ENCODE measurements at places on chromosomes 3 and 15. TPM values are rescaled to one million over a fixed set of nuclear protein-coding genes. Genes with fewer than 3 reads are reported as not detected.

- DNase-seq, result no peak
These were observed 5.7 kb upstream of the BNIP2 start for GRCh38 chr15:59694779-59695178.

DNA sequence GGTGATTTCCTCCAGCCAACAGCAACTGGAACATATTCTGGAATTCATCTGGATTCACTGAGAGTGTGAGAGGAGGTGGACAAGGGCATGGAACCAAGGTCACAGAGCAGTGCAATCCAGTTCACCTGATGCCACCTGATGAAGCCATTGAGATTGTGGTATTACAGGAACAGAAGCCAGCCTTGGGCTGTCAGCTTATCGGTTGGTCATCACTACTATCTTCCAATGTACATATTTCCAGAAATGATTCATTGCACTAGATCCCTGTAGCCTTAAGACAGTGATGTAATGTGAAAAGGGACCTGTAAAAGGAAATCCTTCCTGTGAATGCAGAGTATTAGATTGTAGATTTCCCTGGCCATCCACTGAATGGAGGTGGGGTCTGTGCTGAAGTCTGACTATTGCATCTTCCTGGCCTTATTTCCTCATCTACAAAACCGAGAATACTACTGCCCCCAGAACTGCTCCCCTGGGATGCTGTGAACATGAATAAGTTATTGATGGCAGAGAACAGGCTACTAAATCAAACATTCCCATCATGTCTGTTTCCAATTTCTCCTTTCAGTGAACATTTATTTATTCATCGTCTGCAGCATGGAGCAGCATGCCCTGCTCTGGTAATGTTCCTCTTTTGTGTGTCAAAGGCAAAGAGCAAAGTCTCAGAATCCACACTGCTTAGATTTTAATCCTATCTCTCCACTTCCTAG is 47.4 kb upstream of the TPM1 start:
- DNase-seq, result no peak

FAM81A gene
- polyA plus RNA-seq, result 0.60 TPM

DNA sequence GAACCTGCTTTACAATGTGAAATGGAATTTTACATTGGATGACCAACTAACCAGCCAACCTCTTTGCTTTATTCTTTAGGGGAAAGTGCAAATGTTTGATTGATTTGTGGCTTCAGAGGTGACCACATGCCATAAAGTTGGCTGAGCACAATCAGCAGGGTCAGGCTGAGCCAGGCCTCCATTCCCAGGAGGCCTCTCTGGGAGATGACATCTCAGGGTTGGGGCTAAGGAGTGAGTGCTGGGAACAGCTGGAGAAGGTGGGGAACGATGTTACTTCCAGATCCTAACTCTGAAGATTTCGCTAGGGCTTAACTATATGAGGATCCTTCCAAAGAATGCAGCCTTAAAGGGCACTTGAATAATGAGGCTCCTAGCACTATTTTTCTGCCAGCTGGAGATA is 131.7 kb downstream of the ATP10A start:
- no peak for DNase-seq

PDZRN3 gene
- 2.5 TPM for polyA plus RNA-seq

- DNase-seq, result no peak
These were observed 22.0 kb downstream of the CMSS1 start for GRCh38 chr3:99839613-99840012.

- DNase-seq, result no peak
These were observed 187.5 kb downstream of the DOCK3 start for GRCh38 chr3:50862221-50862620.

PEAK1 gene
- 10.8 TPM for polyA plus RNA-seq

DNA sequence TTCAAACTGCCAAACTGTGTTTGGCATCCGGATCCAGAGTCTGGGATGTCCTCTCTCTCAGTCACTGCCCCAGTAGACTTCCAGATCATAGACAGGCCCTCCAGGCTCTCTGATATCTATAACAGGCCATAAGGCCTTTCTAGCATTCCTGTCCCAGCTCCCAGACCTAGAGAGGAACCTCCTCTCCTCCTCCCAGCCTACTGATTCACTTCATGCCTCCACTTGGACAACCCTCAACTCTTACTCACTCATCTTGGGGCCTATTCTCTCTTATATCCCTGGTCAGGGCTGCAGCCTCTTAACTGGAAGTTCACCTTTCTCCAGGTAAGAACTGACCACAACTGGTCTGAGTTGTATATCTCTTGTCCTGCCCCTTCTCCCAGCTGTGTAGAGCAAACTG is 253.7 kb upstream of the TRIM42 start:
- no peak for DNase-seq

DNA sequence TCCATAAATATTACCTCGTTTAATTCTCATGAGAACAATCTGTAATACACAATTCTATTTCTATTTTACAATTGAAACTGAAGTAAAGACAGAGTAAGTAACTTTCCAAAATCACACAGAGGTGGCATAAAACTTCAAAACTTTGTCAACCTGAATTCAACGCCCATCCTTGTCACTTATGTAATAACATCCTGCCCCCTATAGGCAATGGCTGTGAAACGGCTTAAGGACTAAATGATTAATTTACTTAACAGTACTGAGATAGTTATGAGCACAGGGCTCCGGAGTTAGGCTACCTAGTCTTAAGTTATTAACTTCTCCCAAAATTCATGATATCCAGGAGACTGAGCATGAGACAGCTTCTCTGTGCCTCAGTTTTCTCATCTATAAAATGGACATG is 293.1 kb upstream of the CHRM5 start:
- DNase-seq, result no peak

GRCh38 chr3:114290911-114291901 is 2.6 kb upstream of the TIGIT start:
- DNase-seq, result peak; percentile 48

GRCh38 chr15:38672814-38673670 is 108.4 kb upstream of the RASGRP1 start:
- no peak for DNase-seq

GOLGA6B gene
- polyA plus RNA-seq, result 0.04 TPM

DNA sequence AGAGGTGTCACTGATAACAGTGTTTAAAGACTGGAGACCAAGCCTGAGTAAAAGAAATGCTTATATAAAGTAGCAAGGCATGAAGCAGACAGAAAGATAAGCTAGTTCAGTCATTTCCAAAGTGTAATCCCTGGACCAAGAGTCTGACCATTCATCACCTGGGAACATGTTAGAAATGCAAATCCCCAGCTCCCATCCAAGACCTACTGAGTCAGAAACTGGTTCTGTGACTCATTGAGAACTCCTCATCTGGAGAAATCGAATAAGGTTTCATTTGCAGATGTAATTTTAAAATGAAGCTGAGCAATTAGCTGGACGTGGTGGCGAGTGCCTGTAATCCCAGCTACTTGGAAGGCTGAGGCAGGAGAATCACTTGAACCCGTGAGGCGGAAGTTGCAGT is 473.9 kb upstream of the UBE2E2 start:
- DNase-seq, result no peak

GRCh38 chr3:139134678-139135372 is 90.1 kb upstream of the PRR23C start:
- no peak for DNase-seq

EPHB1 gene
- 6.3 TPM for polyA plus RNA-seq

- no peak for DNase-seq
These were observed 366.6 kb downstream of the SOX2 start for GRCh38 chr3:182078316-182078715.

DNA sequence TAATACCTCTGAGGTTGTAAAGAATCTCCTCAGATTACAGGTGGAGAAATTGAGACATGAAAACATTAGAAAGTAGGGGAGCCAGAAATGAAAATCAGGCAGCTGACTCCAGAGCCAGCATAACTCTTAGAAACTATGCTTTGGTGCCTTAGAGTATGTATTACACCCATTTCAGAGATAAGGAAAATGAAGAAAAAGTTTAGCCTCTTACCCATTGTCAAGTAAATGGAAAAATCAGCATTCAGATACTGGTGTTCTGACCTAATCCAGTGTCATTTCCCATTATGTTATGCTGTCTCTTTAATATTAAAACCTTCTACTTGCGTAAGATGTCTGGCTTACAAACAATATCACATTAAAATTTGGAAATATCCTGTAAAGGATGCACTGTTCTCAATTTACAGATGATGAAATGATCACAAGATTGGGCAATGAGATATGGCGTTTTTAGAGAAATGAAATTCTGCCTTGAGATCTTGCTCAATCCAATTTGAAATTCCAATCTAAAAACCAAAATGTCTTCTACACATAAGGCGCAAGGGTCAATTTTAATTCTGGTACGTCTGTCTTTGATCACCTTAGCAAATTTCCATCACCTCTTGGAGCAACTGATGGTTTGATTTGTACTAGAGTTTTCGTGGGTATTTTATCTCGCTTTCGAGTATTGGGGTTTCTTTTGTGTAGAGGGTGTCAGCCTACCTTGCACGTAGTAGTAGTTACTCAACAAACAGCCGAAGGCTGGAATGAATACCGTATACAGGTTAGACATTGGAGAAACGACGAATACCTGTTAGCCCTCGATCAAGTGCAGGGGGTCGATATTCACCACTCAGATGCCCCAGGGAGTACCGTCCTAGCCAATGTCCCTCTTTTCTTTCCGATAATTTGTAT is 902 bp upstream of the ZCWPW2 start:
- DNase-seq, result no peak

BNC1 gene
- polyA plus RNA-seq, result 0.09 TPM

- DNase-seq, result peak; percentile 59
These were observed 1.1 kb upstream of the WWTR1 start for GRCh38 chr3:149658744-149659497.

PLA2G4F gene
- 0.20 TPM for polyA plus RNA-seq

DNA sequence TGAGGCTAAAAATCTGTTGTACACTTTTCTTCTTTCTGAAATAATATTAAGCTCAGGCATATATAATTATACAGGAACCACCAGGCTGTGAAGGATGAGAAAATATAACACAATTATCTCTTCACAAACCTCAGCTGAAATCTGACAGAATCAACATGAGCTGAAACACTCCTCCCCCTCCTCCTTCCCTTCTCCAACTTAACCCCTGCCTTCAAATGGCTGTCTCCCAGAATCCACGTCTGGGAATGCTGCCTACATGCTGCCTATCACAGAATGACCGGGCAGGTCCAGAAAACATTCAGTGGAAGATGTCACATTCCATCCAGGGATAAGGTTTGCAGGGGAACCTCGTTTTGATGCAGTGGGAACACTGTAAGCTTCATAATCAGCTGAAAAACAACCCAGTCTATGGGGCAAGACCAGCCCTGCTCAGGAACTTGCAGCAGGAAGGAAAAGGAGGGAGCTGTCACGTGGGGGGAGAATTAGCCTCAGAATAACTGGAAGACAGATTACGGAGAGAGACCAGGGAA is 44.0 kb upstream of the SEMA6D start:
- DNase-seq, result no peak

DNA sequence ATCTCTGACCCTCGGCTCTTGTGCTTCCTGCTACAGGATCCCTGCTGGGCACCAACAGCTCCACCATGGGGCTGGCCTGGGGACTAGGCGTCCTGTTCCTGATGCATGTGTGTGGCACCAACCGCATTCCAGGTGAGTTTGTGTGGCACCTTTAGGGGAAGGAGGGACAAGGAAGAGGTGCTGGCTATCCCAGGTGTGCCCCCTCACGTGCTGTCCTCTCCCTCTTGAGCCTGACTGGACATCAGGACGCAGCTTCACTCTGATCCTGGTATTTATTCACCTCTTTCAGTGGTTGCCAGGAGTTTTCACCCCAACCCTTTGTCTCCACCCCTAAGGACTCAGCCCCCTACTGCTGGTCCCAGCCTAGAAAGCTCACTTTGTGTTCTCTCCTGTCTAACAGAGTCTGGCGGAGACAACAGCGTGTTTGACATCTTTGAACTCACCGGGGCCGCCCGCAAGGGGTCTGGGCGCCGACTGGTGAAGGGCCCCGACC is 960 bp downstream of the THBS1 start:
- no peak for DNase-seq

NANOGP8 gene
- not detected for polyA plus RNA-seq

GRCh38 chr3:188272481-188273372 is 118.8 kb downstream of the LPP start:
- DNase-seq, result no peak

SLC2A2 gene
- not detected for polyA plus RNA-seq

- no peak for DNase-seq
These were observed 13.4 kb downstream of the FOXL2NB start for GRCh38 chr3:138960417-138960852.

ITPKA gene
- polyA plus RNA-seq, result 0.04 TPM

DNA sequence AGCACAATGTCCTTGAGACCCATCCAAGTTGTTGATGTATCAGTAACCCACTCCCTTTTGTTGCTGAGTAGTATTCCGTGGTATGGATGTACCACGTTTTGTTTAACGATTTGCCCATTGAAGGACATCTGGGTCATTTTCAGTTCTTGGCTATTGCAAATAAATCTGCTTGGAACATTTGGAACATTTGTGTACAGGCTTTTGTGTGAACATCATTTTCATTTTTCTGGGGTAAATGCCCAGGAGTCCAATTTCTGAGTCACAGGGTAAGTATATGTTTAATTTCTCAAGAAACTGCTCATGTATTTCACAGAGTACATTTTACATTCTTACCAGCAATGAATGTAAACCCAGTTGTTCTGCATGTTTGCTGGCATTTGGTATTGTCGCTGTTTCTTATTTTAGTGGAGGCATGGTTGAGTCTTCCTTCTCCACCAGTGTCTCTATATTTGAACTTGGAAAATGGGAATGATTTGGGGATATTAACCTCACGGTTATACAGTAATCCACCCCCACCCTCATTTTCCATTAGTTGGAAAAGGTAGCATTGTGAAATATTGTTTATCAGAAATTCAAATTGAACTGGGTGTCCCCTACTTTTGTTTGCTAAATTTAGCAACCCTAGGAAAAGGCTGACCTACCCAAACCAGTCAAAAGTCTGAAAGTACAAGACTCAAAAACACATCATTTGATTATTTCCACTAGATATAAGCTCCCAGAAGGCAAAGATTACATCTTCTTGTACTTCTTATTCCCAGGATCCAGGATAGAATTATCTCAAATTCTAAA is 30.8 kb downstream of the POMGNT2 start:
- no peak for DNase-seq

DNA sequence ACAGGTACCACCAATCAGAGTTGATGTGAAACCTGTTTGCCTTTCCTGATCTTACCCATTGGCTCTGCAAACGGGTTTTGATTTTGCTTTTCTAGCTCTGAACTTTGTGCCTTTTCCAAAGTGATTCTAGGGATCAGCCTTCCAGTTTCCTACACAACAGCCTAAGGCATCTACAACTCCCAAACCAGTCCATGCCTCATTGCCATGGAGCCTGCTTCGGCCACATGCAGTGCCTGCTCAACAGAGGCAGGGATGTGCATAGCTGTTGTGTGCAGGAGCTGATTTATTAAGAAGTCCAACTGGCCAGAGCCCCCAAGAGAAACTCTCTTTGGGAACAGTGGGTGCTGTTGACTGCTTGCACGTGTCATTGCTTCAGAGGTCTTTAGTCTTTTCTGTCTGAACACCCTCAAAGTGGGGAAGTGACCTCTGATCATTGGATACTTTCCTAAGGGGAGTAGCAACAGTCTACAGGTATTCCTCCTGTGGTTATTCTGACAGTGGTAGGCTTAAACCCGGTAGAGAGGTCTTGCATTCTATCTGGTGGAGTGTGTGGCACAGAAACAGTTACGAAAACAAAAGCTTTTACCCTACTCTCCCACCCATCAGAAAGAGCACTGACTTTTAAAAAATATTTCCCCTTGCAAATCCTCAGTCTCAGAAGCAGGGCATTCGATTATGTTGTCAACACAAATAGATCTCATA is 36.6 kb upstream of the THSD4 start:
- no peak for DNase-seq

GATM gene
- polyA plus RNA-seq, result 16.5 TPM

CPNE9 gene
- not detected for polyA plus RNA-seq

GRCh38 chr3:177440456-177441104 is 243.3 kb upstream of the TBL1XR1 start:
- no peak for DNase-seq

TRIM42 gene
- polyA plus RNA-seq, result 0.06 TPM

CLRN1 gene
- not detected for polyA plus RNA-seq

Measured in psoas muscle (tissue), 8 donors.